ENCODE measurements at places on chromosomes 16 and 17.

- DNase-seq, result no peak
These were observed 1.2 kb downstream of the ATP6V0A1 start for GRCh38 chr17:42459801-42460281.

DNA sequence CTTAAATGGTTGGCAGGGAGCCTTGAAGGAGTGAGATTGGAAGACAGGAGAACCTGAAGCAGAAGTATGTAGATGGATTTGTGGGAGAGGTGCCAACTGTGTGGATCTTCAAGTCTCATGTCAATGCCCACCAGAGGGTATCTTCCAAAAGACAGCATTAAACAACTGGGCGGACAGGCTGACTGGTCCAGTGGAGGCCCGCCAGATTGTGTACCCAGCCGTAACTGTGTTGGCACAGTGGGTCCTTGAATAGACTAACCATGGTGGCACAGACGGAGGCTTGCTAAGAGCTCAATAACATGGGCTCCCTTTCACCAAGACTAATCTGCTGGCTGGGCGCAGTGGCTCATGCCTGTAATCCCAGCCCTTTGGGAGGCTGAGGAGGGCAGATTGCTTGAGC, 24.2 kb upstream of the RBBP6 start:
- no peak for DNase-seq

- no peak for DNase-seq
These were observed 106.2 kb downstream of the PHKB start for GRCh38 chr16:47567321-47567720.

DNA sequence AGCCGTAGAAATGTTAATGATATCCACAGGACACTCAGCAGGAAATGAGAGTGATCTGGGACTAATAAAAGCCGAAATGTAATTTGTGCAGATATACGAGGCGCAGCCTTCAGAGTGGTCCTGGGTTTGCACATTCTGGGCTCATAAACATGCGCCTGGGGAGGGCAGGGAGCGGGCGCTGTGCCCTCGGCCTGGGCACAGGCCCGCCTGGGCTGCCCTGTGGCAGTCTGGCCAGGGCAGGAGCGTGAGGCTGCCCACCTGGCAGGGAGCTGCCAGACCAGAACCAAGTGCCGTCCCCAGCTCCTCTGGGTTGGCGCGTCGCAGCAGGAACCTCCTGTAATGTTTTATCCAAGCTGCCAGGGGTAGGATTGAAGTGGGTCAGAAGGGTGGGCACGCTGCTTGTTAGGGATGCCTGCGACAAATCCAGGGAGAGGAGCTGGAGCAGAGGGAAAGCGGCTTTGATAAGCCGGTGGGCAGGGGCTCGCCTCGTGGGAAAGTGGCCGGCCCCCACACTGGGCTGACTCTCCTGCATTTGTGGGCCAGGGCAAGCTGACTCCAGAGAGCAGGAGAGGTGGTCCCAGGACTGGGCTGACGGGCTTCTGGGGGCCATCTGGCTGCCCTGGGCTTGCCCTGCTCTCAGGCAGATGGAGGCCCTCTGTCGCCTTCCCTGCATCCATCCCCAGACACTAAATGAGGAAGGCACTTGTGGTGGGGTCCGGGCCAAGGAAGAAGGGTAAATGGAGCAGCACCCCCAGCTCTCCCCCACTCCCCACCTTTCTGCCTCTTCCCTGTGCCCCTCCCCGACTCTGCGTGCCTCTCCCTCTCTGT, 45.9 kb downstream of the SREBF1 start:
- no peak for DNase-seq

- DNase-seq, result peak; percentile 45
These were observed 573.9 kb downstream of the KCNJ18 start for GRCh38 chr17:22266231-22266630.

DNA sequence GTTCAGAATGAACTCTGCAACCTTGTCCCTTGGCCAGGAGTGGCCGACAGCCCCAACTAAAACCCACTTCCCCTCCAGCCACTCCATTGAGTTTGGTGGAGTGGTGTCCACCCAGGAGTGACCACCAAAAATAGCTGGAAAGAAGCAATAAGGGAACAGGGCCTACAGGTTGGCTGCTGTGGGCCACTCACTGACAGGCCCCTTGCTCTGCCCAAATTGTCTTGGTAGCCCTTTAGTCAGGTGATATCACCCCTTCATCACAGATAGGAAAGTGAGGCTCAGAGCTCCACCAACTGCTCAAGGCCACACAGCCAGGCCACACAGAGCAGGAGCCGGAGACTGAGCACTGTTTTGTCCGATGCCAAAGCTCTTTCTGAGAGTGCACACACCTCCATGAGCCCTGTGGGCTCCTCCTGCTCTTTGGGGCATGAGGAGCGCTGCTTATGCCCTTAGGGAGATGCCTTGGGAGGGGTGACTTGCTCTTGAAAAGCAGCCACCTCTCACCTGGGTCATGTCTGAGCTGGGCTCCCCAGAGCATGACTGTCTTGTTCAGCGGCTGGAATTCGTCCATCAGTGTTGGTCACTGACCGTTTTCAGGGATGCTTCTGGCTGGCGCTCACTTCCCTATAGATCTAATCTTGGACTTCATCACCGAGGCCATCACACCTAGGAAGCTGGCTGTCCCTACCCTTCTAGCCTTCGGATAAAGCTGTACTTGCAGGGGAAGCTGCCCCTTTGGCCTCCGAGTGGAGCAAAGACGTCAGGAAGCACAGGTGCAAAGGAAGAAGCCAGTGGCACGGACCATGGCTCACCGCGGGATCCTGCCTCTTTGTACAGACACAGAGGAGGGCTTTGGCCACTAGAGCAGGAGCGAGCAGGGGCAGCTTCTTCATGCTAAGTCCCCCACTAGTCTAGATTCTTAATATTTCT, 186.0 kb upstream of the ZNF469 start:
- no peak for DNase-seq

- peak; percentile 87 for DNase-seq
These were observed at the start of gene NAE1 for GRCh38 chr16:66830422-66831404. TSS of gene NAE1 (minus strand) at chr16:66830976. CDS start at chr16:66830899, 77 bp downstream.

- no peak for DNase-seq
These were observed 237.7 kb downstream of the KATNIP start for GRCh38 chr16:27787665-27788064.

GRCh38 chr16:70715860-70716357, 30.1 kb upstream of the MTSS2 start:
- DNase-seq, result no peak

GRCh38 chr17:50149091-50149416, 1.4 kb downstream of the PPP1R9B start:
- no peak for DNase-seq

- DNase-seq, result no peak
These were observed 4.0 kb downstream of the GPRC5C start for GRCh38 chr17:74435775-74436359.

- DNase-seq, result no peak
These were observed 859.1 kb upstream of the GOT2 start for GRCh38 chr16:59593194-59593661.

- no peak for DNase-seq
These were observed 53.0 kb downstream of the SF3B3 start for GRCh38 chr16:70576431-70577255.

GRCh38 chr17:21275047-21275578, 9.4 kb upstream of the MAP2K3 start:
- no peak for DNase-seq

- DNase-seq, result no peak
These were observed 120.0 kb upstream of the TBX2 start for GRCh38 chr17:61279476-61280145.

DNA sequence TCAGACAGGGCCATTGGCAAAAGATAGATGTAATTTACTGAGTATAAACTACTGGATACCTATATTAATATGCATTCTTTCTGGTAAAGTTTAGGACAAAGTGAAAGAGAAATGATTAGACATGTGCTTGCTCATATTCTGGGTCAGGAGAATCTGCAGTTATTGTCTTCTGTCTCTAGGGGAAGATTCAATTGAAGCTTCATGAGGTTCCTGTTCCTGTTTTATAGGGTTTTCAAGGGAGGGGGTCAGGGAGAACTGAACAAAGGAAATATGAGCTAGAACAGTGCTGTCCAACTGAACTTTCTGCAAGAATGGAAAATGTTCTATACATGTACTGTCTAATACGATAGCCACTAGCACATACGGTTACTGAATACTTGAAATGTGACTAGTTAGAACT, 59.3 kb upstream of the CORO6 start:
- no peak for DNase-seq

GRCh38 chr17:3688852-3689261, 7.1 kb downstream of the P2RX5 start:
- no peak for DNase-seq

GRCh38 chr17:58913552-58913951, 157.9 kb downstream of the PPM1E start:
- no peak for DNase-seq

DNA sequence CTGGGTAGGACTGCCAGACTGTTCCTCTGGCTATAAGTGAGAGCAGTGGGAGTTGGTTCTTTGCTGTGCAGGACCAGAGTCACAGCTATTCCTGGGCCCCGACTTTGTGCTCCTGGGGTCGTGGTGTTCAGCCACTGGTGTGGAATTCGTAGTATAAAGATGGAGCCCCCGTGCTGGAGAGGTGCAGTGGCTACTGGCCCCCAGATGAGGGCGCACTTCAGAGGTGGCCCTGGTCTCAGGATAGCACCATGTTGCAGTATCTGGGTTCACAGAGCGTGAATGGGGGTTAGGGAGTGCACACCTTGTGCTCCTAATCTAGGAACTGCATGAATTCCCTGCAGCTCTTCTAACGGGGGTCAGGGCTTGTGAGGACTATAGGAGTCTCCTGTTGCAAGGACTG, 21.1 kb downstream of the TANC2 start:
- DNase-seq, result no peak

- no peak for DNase-seq
These were observed 45.7 kb downstream of the CUEDC1 start for GRCh38 chr17:57909551-57909950.

GRCh38 chr16:29012913-29013553, 28.2 kb downstream of the LAT start:
- DNase-seq, result no peak

DNA sequence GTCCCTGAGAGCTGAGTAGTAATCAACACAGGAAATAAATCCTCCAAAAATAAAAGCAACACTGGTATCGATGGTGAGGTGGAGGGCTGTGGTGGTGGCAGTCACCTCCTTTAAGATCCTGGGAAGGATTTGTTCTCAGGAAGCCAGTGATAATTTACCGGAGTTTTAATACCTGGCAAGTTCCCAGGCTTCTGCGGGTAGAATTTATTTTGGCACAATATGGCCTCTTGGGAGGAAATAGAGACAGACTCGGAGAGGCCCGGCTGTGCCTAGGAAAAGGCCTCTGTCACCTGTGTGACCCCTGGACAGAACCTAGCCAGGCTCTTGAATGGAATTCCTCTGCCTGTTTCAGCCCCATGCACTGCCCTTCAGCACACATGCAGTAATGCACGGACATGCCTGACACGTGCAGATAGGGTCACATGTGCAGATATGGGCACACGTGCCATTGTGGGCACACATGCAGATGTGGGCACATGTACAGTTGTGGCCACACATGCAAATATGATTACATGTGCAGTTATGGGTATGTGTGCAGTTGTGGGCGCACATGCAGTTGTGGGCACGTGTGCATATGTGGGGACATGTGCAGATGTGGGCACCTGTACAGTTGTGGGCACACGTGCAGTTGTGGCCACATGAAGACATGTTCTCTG, 33.5 kb downstream of the MGAT5B start:
- DNase-seq, result no peak

DNA sequence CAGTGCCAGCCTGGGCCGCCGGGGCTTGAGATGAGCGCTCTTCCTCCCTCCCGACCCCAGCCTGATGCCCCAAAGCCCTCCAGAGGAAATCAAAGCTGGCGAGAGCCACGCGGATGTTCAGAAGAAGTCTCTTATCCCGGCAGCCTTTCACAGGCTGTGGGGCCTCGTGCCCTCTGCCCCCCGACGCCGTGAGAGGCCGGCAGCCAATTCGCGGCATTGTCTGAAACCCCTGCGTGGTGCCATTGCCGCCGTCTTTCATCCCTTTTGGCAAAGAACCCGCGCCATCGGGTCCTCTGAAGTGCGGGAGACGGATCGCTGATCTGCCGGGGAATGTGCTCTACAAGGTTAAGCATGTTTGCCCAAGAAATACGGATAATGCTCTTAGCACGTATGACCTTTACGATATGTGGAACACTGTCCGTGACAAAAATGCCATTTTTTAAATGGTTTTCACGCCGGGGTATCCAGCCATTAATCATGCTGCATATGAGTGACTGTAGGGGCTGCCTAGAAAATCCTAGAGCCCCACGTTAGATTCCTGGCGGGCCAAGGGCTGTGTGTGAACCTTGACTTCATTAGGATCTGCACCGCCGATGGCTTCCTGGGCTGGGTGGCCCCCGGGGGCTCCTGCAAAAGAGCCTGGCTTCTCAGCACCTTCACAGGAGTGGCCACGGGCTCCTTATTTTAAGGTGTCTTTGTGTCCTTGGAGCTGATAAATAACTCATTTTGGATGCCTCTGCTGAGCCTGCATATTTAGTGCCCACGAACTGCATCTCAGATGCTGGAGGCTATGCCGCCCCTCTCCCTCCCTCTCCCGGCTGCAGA, 165.1 kb upstream of the TNRC6C start:
- no peak for DNase-seq

- DNase-seq, result no peak
These were observed 11.6 kb upstream of the ADGRG1 start for GRCh38 chr16:57616876-57617275.

- peak; percentile 13 for DNase-seq
These were observed 40.9 kb upstream of the MEOX1 start for GRCh38 chr17:43702637-43703036.

- no peak for DNase-seq
These were observed 43.2 kb downstream of the C16orf82 start for GRCh38 chr16:27109666-27110523.

DNA sequence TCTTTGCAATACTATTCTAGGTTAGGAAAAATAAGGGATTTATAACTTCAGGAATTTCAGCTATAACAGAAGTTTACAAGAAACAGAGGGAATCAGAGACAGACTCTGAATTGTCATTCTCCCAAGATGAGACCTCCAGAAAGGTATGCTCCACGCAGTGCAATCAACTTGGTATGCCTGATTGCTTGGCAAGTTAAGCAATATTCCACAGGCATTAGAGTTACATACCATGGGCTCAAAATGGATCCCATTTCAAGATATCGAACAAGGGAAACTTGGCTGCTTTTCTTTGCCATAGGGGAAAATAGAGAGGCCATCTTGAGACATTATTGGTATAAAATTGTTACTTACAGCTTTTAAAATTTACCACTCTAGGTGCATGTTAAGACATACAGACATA, 615.6 kb upstream of the SOX9 start:
- no peak for DNase-seq

GRCh38 chr17:68584581-68585303, 16.4 kb downstream of the FAM20A start:
- no peak for DNase-seq

DNA sequence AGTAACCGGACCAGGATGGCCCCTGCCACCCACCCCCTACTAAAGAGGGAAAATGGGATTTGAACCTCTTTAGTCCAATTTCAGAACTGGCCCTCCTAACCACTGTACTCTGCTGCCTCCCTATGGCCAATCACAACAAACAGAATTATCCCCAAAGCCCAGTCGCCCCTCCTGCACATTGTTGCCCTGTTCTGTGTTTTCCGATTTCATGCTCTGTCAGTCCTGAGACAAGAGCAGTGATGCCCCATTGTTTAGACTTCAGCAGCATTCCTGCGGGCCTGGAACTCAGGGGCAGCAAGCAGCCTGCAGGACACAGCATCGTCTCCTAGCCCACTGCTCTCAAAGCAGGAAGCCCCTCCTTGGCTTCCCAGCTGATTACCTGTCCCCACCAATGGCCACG, 20.5 kb upstream of the KLHL11 start:
- no peak for DNase-seq

GRCh38 chr17:8332688-8333087, 7.0 kb upstream of the ODF4 start:
- no peak for DNase-seq

Data from COR-L47 (cell line).